ENCODE measurements at places on chromosomes 5 and 9. TPM values are rescaled to one million over a fixed set of nuclear protein-coding genes. Genes with fewer than 3 reads are reported as not detected.

GRCh38 chr5:163379298-163380155, 57.9 kb upstream of the CCNG1 start:
- no peak for DNase-seq

GRCh38 chr9:120948824-120949223, 22.2 kb upstream of the TRAF1 start:
- DNase-seq = no peak

GRCh38 chr9:123615381-123615780, 259.4 kb downstream of the CRB2 start:
- DNase-seq = no peak

GRCh38 chr5:102762095-102762534, 7.0 kb downstream of the PAM start:
- no peak for DNase-seq

GRCh38 chr5:147369742-147370374, 135.0 kb downstream of the STK32A start:
- no peak for DNase-seq

- no peak for DNase-seq
Observed at GRCh38 chr9:9016597-9016996, 1217.0 kb upstream of the DMAC1 start.

Gene SH3TC2
- total RNA-seq = 9.3 TPM

Gene GLDC
- total RNA-seq = 37.8 TPM

Data from neural crest cell (in vitro differentiated cells).